ENCODE measurements at places on chromosomes 6 and 20. TPM values are rescaled to one million over a fixed set of nuclear protein-coding genes. Genes with fewer than 3 reads are reported as not detected.

PPP1R10 gene
- total RNA-seq: 18.0 TPM

STX11 gene
- total RNA-seq: 0.77 TPM

SOX4 gene
- 26.0 TPM for total RNA-seq

MOCS3 gene
- total RNA-seq: 11.0 TPM

OLIG3 gene
- total RNA-seq: not detected

CDH4 gene
- 8.5 TPM for total RNA-seq

MCHR2 gene
- total RNA-seq: not detected

TREML1 gene
- not detected for total RNA-seq

TNFRSF6B gene
- 57.4 TPM for total RNA-seq

ID4 gene
- 15.8 TPM for total RNA-seq

BRPF3 gene
- total RNA-seq: 20.9 TPM

ADGRB3 gene
- under 0.01 TPM for total RNA-seq

IFT52 gene
- total RNA-seq: 36.5 TPM

C6orf15 gene
- total RNA-seq: not detected

GGTLC1 gene
- not detected for total RNA-seq

RIPPLY2 gene
- total RNA-seq: 0.87 TPM

RHAG gene
- total RNA-seq: not detected

SULF2 gene
- 2.0 TPM for total RNA-seq

GJA10 gene
- not detected for total RNA-seq

IL17F gene
- total RNA-seq: not detected

DEFB114 gene
- not detected for total RNA-seq

TAF4 gene
- 4.6 TPM for total RNA-seq

RAB44 gene
- not detected for total RNA-seq

ABHD16B gene
- total RNA-seq: not detected

ERVFRD-1 gene
- 0.12 TPM for total RNA-seq

TFAP2B gene
- 0.33 TPM for total RNA-seq

UNC5CL gene
- total RNA-seq: 0.12 TPM

ZFP57 gene
- 0.11 TPM for total RNA-seq

MAP7 gene
- total RNA-seq: 1.4 TPM

FILIP1 gene
- total RNA-seq: 0.62 TPM

PI16 gene
- total RNA-seq: 0.75 TPM

SALL4 gene
- 0.25 TPM for total RNA-seq

ACTL10 gene
- total RNA-seq: 2.1 TPM

KCNQ2 gene
- total RNA-seq: not detected

Measured in uterine smooth muscle cell (primary cell).